NCI-H2029 treated with DMSO at 0.1 percent for 48 hours (cell line): ENCODE measurements at places on chromosomes 5 and 9.
A peak's percentile ranks its signal among the peaks of the same experiment; 100 is the strongest.

- DNase-seq = no peak
These were observed 22.3 kb upstream of the LMNB1 start for GRCh38 chr5:126754609-126755008.

DNA sequence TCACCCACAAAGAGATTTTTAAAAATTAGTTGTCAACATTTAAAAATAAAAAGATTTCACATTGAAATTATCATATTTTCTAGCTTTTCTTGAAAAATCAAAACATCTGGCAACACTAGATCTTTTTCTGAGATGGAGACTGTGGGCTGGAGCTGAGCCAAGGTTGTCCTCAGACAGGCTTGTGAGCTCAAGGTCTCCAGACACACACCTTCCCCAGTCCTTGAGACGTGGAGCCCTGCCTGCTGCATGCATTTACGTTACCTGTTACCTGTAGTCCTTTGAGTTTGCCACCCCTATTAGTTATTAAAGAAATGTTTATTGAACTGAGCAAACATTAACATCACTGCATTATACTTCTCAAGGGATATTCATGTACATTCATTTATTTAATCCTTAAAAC is 87.5 kb upstream of the TLE1 start:
- peak; percentile 70 for DNase-seq

GRCh38 chr5:67165526-67166459 is 30.8 kb downstream of the CD180 start:
- DNase-seq = peak; percentile 39

DNA sequence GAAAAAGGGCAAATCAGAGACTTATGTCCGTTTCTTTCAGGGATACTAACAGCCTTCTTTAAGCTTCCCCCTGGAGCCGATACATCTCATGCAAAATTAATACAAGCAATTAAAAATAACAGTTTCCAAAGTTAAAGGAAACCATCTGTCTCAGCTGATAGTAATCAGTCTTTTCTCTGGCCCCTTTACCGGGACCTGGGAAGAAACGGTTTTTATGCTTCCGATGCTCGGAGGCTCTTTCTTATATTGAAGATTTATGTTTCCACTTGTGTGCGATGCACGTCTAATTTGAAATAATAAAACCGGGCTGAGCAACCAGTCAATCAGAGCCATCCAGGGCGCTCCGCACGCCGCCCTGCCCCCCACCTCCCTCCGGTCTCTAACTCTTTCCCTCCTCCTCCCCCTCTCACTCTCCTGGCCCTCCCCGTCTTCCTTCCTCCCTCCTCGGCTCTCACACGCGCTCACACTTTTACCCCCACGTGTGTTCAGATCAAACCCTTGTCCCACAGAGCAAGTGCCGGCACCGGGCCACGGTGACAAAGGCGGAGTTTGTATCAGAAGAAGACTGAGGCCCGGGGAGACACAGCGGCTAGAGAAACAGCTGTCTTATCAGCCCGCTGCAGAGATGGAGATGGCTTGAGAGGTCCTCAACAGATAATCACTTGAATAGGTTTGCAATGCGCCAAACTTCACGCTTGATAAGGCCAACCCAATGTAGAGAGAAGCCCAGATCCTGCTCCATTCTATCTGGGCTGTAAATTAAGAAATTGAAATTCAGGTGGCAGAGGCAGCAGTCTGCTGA is 5.1 kb upstream of the ELAVL2 start:
- no peak for DNase-seq

GRCh38 chr5:130616161-130616560 is 548.9 kb downstream of the HINT1 start:
- DNase-seq = no peak
